MG63 (cell line): ENCODE measurements at places on chromosomes 1 and 21. TPM values are rescaled to one million over a fixed set of nuclear protein-coding genes. Genes with fewer than 3 reads are reported as not detected.

The SYCP1 gene
- not detected in 2 replicates for total RNA-seq

The HSD3B1 gene
- total RNA-seq, result not detected in 2 replicates

The PCNX2 gene
- total RNA-seq, result 1.8 TPM in 2 replicates

The FMN2 gene
- 15.6 and 15.7 TPM in 2 replicates for total RNA-seq

The FCRL4 gene
- not detected in 2 replicates for total RNA-seq

DNA sequence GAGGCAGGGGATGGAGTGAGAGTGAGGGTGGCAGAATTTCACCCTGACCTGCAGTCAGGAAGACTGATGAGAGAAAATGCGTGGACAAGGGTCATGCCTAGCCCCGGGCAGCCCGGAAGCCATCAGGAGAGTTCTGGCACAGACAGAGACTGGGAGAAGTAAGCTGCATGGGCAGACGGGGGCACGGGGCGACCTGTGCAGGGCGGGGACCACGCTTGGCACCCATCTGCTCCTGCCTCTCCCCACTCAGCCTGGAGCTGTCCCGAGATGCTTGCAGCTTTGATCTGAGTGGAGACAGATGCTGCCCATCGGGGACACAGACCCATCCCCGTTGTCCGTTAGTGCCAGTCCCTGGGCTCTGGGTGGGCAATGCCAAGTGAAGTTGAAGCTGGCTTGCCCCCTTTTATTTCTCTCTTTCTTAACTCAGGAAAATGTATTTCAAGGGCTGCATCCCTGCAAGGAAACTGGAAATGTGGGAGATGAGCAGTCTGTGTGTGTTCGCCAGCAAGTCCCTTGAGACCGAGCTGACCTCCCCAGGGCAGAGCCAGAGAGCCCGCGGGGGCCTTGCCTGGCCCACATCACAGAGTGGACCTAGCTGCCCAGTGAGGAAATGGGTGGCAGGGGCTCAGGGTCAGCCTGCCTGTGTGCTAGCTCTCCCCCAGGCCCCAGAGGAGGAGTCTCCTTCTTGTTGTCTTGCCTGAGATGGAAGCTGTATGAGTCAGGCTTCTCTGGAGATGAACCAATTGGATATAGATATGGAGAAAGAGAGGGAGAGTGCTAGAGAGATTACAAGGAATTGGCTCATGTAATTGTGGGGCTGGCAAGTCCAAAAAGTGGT lies 121.3 kb upstream of the C1orf174 start:
- DNase-seq, result no peak

DNA sequence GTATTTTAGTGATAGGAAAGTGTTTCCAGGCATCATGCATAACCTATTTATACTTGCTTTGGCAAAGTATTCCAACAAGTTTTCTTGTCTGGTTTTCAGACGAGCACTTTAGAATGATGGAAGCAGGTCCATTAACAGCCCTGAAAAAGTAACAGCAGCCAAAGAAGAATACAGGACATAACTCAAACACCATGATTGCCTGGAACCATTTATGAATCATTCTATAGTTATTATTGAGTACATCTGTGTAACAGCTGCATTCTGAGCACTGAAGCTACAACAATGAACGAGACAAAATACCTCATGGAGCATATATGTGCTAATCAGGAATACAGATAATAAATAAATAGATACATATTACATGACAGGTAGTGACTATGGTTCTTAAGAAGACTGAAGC lies 12.6 kb downstream of the IL10RB start:
- no peak for DNase-seq

- peak; percentile 79 for DNase-seq
Measured at GRCh38 chr1:78237364-78237916, 191.7 kb downstream of the GIPC2 start.

DNA sequence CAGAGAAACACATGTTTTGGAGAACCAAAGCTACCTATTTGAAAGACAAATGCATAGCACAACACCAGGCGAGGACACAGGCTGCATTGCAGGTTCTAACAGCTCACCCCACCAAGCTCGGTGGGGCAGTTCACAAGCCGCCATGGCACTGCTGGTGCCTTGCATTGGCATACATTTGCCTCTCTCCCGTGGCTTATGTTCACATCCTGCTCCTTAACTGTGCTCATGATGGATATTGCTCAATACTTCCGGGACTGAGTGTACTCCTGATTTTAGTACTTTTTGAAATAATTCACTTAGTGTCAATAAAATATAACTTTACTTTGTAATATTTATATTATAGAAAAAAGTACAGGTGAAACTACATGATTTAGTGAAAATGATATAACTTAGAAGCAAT lies 1187.4 kb upstream of the NCAM2 start:
- no peak for DNase-seq

DNA sequence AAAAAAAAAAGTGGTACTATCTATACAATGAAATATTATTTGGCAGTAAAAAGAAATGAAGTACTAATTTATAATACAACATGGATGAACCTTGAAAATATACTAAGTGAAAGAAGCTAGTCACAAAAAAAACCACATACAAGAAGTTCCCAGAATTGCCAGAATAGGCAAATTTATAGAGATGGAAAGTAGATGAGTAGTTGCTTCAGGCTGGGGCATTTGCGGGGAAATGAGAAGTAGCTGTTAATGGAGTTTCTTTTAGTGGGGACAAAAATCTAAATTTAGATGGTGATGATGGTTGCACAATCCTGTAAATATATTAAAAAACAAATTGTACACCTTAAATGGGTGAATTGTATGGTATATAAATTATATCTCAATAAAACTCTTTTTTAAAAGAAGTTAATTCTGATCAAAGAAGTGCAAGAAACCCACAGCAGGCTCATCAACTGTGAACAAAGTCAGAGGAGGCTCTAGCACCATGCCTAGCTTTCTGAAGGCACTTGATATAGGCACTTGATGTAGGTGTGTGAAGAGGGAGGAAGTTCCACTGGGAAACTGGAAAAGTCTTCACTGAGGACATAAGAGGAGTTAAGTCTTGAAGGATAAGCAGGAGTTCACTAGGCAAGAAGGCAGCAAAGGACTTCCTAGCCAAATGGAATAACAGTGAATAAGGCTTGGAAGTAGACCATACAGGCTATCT lies 52.5 kb downstream of the DMAP1 start:
- DNase-seq, result no peak

GRCh38 chr1:36867575-36867974 lies 166.7 kb downstream of the GRIK3 start:
- no peak for DNase-seq

- peak; percentile 97 for DNase-seq
Measured at GRCh38 chr1:152036267-152037216, at the start of gene S100A11. S100A11 (minus strand) TSS chr1:152037004; CDS start chr1:152036915, 89 bp downstream.

DNA sequence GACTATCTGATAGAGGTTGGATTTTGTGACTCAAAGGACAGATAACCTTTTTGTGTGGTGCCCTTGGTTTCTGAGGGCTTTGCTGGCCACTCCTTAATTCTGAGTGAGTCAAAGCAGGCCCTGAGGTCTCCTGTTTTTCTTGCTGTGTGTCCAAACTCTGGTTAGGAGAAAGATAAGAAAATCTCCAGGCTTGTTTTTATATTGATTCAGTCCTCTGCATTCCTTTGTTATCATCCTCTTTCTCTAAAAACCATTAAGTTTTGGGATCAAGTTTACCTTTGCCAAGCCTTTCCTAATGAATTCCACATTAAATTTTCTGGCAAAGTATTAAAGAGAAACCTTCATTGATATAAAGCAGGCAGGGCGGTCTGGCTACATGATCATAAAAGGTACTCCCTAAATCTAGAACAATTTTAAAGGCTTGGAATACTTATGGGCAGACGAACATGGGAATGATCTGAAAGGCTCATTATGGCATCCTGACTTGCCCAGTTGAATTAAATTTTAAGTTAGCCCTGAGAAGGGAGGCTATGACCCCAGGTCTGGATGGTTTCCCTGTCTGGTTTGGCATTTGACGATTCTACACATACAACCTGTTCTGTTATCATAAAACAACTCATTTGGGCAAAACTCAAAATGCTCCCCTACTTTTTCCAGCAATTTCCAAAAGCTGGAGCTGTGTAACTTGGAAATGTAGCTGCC lies 20.8 kb downstream of the ZBTB8B start:
- no peak for DNase-seq

- no peak for DNase-seq
Measured at GRCh38 chr1:158071138-158071537, 77.7 kb downstream of the KIRREL1 start.

DNA sequence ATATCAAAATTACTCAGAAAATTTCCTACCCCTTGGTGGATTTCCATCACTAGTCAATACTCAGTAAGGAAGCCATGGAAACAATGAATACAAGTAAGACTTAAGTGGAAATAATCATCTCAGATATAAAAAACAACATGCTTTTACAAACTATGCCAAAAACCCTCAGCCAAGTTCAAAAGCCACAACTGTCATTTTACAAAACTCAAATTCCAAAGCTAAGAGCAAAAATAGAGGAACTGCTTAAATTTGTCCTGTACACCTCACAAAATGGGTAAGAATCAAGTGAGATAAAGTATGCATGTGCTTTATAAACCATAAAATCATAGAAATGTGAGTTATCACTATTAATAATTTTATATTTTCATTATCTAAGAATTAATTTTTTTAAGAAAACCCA lies 9.6 kb downstream of the TMCO1 start:
- DNase-seq, result no peak

- no peak for DNase-seq
Measured at GRCh38 chr1:198638441-198638840, 399 bp upstream of the PTPRC start.

DNA sequence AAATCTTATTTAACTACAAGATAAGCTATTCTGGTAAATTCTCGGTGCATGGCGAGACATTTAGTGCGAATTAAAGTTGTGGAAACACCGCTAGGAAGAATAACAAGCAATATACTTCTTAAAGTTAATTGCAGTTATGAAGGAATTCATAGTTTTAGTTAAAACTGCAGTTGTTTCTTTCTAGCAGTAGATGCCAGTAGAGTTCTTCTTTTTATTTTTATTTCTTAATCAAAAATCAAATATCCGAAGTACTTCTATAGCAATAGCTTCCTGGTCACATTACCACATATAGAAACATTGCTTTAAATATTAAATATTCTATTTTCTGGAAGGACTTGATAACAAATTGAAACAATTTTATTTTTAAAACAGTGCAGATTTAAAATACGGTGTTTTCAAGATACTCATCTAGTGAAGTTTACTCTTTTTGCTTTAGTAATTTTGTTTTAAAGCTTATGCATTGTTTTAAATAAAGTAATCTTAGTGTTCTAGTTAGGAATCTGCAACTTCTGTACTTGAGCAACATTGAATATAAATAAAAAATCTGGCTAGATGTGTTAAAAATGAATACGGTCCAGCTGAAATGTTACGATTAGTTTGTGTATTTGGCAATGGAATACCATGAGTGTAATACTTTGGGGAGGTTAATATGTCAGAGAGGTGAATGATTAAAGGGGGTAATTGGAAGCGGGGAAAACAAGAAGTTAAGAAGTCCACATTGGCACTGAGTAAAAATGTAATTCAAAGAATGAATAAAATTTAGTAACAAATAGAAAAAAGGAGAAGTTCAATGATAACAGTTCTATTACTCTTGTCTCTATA lies 2.7 kb upstream of the PRKACB start:
- DNase-seq, result no peak

- no peak for DNase-seq
Measured at GRCh38 chr1:224123136-224123535, 9.2 kb downstream of the FBXO28 start.

- peak; percentile 97 for DNase-seq
Measured at GRCh38 chr1:234206651-234207284, 166.5 kb upstream of the COA6 start.

DNA sequence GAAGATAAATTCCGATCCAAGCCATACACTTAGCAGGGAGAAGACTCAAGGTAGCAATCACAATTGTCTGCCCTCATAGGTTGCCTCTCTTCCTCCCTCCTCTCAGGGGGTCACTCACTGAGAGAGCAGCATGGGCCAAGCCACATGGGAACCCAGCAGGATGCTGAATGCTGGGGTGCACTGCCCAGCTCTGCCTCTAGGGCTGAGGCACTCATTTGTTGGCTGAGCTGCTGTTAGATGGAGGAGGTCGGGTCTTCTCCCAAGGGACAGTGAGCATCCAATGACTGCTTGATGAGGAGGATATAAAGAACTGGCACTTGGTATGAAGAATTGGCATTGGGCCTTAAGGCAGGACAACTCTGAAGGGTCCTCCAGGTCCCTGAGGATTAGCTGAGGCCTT lies 418.8 kb downstream of the SIPA1L2 start:
- DNase-seq, result peak; percentile 28

DNA sequence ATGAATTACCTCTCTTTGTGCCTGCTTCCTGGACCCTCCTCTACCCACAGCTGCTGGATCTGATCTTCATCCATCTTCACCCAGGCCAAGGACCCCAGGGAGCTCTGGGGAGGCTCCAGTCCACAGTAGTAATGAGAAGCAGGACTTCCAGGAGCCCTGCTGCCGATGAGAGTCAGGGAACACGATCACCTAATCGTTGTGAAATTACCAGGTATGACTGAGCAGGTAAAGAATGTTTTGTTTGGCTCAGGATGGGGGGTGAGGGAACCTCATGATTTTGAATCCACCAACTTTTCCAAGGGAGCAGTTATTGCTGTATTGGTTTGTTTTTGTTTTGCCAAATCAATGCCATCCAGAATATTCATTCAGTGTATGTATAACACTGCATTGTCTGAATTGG lies 454.0 kb downstream of the PLPP3 start:
- DNase-seq, result no peak

DNA sequence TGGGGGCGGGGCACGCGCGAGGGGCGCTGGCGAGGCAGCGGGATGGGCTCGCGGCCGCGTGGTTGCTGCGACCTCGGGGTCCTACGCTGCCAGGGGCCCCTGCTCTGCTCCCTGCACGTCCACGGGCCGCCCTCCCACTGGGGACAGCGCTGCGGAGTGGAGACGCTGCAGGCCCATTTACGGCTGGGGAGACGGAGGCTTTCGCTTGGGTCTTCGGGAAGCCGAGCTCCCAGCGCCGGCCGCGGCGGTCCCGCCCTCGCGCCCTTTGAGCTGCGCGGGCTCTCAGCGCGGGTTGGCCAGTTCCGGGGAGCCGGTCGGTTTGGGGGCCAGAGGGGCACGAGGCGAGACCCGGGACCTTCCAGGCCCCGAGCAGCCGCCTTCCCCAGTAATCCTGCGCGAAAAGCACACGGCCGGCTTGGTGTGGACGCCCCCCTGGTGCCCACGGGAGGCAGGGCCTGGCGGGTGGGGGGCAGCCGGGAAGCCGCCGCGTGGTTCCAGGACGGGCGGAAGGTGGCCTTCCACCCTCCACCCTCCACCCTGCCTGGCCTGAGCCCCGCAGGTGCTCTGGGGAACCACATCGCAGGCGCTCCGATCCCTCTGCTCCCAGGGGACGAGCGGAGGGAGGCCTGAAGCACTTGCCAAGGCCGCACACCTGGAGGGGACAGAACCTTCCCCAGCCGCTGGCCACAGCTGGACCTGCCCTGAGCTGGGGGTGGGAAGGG lies 570 bp upstream of the PEX10 start:
- no peak for DNase-seq

DNA sequence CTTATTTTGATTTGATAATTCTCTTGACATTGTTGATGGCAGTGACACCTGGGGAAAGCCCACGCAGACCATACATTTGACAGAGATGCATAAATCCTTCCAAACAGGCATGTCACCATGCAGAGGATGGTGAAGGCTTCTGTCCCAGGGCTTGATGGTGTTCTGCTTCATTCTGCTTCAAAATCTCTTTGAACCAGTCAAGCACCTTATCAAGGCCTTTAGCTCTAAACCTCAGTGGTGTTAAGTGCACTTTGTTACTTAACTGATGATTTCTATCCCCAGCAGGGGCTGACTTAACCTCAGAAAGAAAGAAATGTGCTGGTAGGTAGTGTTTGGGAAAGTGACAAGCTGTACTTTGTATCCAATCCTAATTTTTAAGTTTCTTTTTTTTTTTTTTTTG lies 81.1 kb downstream of the RRAGC start:
- DNase-seq, result no peak
